ENCODE measurements at places on chromosomes 12 and 14.

DNA sequence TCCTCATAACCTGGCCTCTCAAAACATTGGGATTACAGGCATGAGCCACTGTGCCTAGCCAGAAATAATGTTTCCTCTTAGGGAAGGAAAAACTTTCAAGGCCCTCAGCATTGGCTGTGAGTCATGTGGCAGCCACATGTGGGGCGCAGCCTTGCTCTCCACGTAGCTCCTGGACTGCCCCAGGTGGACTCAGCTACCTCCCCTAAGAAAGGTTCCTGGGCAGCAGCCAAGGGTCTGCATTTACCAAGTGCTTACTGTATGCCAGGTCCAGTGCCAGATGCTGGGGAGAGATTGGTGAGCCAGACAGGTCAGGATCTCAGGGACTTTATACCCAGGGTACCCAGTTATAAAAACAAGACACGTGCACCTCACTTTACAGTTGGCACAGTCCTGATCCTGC, 3.7 kb upstream of the TRPV4 start:
- no peak for DNase-seq

DNA sequence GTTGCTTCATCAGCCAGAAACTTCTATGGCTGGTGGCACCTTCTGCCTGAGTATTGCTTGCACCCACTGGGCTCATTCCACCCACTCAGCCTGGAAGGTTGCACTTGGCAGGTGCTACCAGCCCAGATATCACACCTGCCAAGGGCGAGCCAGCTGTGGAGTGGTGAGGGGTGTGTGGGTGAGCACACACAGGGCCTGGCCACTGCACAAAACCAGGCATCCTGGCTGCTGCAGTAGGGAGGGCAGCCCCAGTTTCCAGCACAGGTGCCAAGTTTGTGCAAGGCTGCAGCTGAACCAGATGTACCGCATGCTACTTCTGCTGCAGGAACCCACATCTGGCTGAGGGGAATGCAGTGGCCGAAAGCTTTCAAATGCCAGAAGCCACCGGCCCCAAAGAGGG, 1147.8 kb downstream of the FSCB start:
- no peak for DNase-seq

DNA sequence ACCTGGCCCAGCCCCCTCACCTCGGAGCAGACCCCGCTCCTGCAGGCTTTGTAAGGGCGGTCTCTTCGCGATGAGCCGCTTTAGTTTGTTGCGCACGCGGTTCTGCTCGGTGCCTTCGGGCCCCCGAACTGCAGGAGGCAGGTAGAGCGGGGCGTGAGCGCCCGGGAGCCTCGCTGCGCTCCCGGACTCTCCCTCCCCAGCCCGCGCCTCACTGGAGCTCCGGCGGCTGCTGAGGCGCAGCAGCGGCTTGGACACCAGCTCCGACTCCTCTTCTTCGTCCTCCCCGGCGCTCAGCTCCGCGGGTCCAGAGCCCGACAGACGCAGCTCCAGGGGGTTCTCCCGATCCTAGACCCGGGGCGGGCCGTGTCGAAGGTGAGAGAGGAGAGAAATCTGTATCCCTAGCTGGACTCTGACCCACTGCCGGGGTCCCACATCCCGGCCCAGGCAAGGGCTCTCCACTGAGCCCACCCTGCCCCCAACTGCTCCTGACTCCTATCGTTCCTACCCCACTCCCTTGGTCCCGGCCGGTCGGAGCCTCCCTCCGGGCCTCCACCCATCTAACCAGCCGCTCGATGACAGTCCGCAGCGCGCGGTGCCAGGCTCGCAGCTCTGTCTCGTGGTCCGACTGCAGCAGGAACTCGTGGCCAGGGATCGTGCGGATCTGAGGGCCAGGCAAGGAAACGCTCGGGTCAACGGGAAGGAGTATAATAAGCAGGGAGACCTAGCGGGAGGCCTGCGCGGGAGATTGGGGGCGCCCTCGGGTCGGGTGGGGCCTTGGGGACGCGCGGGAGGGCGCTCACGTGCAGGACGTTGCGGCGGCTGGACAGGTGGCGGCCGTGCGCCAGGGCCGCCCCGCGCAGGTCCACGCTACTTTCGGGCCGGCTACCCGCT, 4.2 kb downstream of the ARHGAP9 start:
- DNase-seq = no peak

DNA sequence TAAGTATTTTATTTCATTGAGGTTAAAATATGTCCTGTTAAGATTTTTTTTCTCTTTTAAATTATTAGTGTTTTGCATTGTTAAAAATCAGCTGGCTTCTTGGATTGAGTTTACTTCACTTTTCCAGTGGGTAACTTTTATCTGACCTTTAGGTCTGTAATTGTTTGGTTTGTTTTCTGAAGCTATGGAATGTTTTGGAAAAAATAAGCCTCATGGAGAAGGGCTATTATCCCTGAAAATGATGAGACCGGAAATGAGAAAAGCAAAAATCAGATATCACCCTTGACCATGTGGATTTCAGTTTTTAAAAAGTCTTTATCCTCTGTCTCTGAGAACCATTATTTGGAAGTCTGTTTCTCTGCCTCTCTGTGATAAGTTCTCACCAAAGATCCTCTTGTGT, 180.9 kb downstream of the RAD51B start:
- DNase-seq = no peak

DNA sequence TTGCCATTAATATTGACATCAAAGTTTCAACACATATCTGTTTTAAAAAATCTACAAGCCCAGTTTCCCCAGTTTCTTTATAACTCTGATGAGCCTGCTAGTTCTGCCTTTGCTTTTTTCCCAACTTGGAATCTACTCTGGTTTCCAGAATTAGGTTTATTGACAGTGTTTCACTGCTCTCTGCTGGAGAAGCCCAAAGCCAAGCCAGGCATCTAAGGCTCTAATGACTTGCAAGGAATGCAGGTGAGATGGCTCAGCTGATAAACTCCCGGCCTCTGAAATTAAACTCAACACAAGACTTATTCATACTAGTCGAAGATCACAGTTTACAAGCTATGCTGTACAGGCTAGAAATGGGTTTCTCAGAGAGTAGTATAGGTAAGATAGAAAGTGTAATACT, 54.3 kb downstream of the HMGA2 start:
- DNase-seq = no peak

DNA sequence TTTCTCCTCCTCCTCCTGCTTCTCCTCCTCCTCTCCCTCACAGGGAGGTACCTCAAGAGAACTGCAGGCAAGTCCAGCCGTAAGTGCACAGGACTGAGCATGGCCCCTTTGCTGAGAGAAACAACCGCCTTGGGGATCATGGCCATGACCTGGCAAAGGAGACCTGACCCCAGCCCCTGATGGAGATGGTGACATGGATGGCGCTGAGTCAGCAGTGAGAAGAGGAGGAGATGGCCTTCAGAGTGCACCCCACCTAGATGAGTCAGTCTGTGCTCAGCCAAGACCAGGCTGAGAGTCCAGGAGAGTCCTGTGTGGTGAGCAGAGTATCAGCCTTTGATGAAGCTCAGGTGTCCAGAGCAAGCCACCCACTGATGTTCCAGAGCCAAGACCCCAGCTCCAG, 36.4 kb downstream of the MEG3 start:
- DNase-seq = no peak

DNA sequence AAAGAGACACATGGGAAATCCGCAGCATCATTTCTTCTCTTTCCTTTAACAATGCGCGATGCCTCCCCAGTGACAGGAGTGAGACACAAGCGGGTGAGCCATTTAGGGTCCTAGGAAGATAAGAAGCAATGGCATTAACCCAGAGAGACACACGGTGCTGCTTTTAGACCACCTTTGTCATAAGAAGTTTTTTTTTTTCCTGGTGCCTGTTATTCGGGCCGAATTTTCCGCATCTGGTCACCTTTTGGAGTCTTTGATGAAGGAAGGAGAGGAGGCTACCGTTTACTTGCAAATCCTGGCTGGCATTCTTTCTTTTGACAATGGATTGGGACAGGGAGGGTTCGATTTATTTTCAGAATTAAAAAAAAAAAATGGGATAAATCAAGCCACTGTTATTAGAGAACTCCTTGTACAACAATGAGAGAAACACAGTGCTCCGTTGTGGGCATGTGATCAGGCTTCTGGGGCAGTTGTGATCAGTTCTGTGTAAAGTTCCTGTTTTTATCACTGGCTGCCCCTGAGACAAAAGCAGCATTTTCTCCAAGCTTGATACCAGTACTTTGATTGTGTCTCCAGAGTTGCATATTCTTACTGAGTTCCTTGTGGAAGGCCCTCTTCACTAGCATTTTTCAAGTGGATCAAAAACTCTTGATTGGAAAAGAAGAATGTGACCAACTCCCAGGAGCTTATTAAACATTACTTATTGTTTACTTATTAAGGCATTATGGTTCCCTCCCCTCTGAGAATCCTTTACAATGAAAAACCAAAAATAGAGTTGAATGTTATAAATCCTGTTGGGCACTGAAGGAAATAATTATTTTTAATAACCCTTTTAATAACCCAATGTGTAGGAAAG, 1.1 kb downstream of the DIP2B start:
- peak; percentile 74 for DNase-seq

DNA sequence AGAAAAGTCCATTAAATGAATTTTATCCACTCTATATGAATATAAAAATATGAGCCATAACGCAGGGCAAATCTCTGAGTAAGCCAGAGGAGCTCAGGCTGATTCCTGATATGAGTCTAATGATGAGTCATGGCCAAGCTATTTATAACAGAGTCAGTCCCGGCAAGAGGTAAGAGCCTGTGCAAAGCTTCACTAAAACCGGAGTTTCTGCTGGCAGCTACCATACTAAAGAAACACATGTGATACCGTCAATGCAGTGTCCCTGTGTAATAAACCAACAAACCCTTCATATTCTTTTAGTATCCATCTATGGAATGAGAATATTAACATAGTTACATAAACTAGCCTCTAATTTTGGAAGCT, 319.4 kb downstream of the KCNC2 start:
- DNase-seq = no peak

DNA sequence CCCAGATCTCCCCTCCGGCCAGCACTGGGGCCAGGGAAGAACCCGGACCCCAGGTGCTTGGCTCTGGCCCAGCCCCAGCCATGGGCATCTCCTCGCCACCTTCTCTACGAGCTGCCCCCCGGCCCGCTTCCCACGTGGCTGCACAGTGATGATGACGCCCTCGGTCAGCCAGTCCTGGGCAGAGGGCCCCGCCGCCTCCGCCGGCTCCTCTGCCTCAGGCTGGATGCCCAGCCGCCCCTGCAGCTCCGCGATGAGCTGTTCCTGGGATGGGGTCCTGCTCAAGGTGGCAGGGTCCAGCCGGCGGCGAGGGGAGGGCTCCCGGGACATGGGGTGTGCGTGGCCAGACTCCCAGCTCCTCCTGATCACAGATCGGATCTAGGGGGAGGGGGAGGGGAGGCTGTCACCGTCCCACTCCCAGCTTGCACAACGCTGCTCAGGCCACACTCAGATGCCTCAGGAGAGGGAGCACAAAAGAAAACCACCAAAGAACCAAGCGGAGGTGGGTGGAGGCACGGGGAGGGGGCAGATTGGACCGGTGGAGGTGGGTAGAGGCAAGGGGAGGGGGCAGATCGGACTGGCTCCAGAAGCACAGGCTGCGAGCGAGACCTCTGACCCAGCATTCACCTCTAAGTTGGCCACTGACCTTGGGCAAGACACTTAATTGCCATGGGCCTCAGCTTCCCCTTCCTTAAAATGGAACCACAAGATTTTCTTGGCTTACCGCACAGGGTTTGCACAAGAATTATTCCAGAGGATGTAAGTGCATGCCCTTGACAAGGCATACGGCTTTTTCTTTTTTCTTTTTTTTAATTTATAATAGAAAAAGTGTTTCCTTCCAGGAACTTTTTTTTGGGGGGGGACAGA, 16.1 kb upstream of the RPLP0 start:
- DNase-seq = no peak
